ENCODE measurements at places on chromosomes 1 and 21. TPM values are rescaled to one million over a fixed set of nuclear protein-coding genes. Genes with fewer than 3 reads are reported as not detected.

DNA sequence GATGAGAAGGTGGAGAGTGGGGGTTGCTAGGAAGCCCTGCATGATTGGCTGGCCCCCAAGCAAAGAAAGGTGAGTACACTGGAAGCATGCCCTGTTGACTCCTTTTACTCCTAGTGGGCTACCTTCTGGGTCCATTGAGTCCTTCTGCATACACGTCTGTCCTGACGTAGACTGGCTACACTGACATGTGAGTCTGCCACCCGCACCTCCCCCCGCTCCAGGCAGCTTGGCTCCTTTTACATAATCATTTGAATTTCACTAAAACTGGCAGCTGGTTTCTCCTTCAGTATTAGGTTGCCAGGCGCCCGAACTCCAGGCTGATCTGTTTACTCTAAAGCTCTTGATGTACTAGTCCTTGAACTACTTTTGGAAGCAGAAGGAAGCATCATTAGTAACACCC is 8.7 kb downstream of the MRPS21 start:
- H3K4me1 ChIP-seq = peaks cover 11% of the 10 kb centered on the region
- DNase-seq = no peak
- peaks cover 23% of the 10 kb centered on the region for H3K36me3 ChIP-seq
- H3K4me3 ChIP-seq = no peak overlapping the region
- H3K27me3 ChIP-seq = peaks cover 5% of the 10 kb centered on the region

- H3K27me3 ChIP-seq = no peaks in the 10 kb centered on the region
- no peak overlapping the region for H3K27ac ChIP-seq
- no peak overlapping the region for H3K4me3 ChIP-seq
- H3K36me3 ChIP-seq = no peaks in the 10 kb centered on the region
Measured at GRCh38 chr1:50105433-50105832, 3.3 kb upstream of the ELAVL4 start.

- no peak for DNase-seq
- H3K27ac ChIP-seq = no peak overlapping the region
- peaks cover 20% of the 10 kb centered on the region for H3K27me3 ChIP-seq
- H3K4me1 ChIP-seq = peaks cover 70% of the 10 kb centered on the region
- no peak overlapping the region for H3K4me3 ChIP-seq
Measured at GRCh38 chr1:30845237-30845903, 63.2 kb downstream of the SDC3 start.

The HHAT gene
- total RNA-seq = 6.0 TPM

DNA sequence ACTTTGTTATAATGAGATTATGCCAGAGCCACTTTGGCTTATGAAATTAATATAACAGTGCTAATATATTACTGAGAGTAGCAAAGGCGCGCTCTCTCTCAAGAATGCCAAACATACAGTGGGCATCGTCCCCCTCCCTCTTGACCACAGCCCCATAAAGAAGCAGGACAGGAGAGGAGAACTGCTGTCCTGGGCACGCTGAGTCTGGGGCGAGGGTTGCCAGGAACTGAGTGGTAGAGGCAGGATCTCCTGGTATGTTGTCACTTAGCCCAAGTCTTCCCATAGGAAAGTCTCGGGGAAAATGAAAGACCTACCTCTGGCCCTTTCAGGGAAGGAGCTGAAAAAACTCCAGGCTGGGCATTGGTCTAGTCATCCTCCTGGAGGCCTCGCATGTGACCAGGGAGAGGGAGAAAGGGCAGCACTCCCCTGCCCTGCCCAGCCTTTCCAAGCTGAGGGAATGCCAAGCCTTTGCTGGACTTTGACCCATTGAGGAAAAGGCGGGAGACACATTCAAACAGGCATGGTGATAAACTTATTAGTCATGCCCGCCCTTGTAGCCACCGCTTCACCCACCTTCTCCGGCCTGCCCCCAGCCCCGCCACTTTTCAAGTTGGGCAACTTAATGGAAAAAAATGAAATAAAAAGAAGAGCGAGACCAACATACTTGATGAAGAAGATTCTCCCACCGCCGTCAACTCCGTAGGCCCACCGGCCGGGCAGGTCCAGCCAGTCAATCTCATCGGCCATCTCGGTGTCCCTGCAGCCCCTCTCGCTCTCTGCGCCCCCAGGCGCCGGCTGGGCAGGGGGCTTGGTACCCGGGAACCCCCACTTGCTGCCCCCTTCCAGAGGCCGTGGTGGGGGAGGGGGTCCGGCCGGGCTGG is 17.4 kb upstream of the PLEKHA6 start:
- H3K27ac ChIP-seq = no peak overlapping the region
- peaks cover 7% of the 10 kb centered on the region for H3K27me3 ChIP-seq
- H3K36me3 ChIP-seq = no peaks in the 10 kb centered on the region
- peak overlapping the region; percentile 62 for H3K4me3 ChIP-seq

GRCh38 chr1:101363891-101364318 is 127.1 kb downstream of the S1PR1 start:
- H3K27ac ChIP-seq = no peak overlapping the region
- no peak for DNase-seq
- H3K4me1 ChIP-seq = peaks cover 20% of the 10 kb centered on the region
- H3K27me3 ChIP-seq = peaks cover 6% of the 10 kb centered on the region
- H3K4me3 ChIP-seq = no peak overlapping the region
- H3K36me3 ChIP-seq = peaks cover 3% of the 10 kb centered on the region

GRCh38 chr1:187074445-187075048 is 245.8 kb downstream of the PLA2G4A start:
- no peak overlapping the region for H3K4me3 ChIP-seq
- no peak overlapping the region for H3K27ac ChIP-seq
- peaks cover 3% of the 10 kb centered on the region for H3K27me3 ChIP-seq
- no peaks in the 10 kb centered on the region for H3K36me3 ChIP-seq

DNA sequence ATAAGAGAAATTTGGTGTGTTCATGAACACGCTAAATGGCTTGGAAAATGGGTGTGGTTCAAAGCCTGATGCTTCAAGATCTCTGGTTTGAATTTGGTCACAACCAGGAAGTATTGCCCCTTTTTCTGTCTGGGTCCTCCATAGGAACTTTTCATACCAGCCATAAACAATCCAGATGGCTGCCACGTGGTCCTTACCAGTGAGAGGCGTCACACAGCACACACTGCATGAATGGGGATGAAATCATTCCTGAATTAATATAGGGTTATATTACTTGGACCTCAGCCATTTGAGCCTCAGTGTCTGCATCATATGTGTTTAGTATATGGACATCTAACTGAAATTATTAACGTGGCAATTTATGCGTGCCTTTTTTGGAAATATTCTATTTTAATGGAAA is 64.0 kb downstream of the PRRX1 start:
- peaks cover 7% of the 10 kb centered on the region for H3K4me1 ChIP-seq
- no peak for DNase-seq
- H3K27ac ChIP-seq = no peak overlapping the region
- no peaks in the 10 kb centered on the region for H3K36me3 ChIP-seq

The CTBS gene
- total RNA-seq = 6.1 TPM

DNA sequence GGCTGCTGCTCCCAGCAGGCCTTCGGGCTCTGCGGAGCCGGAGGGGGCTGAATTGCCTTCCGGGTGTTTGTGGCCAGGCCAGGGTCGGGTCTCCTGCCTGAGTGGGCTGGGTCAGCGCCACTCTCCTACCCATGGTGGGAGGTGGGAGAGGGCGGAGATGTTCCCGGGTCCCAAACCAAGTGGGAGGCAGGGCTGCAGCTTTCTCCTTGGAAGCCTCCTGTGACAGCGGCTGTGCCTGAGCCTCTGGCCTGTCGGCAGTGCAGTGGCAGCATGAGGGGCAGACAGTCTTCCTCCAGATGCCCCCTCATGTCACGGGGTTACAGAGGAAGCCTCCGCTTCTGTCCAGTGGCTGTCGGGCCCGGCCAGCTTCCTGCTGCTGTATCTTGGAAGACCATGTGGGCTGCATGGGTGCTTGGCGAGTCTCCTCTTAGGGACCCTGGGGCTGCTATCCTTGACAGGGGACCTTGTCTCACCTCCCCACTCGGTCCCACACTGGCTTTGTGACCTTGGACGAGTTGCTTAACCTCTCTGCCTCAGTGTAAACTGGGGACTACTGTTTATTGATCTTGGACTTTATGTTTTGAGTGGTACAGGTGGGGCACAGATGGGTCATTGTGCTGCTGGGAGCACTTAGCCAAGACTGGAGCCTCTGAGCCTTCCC is 4.3 kb downstream of the SKI start:
- peaks cover 54% of the 10 kb centered on the region for H3K4me1 ChIP-seq
- H3K4me3 ChIP-seq = peak overlapping the region; percentile 97
- H3K36me3 ChIP-seq = peaks cover 8% of the 10 kb centered on the region
- no peak for DNase-seq

DNA sequence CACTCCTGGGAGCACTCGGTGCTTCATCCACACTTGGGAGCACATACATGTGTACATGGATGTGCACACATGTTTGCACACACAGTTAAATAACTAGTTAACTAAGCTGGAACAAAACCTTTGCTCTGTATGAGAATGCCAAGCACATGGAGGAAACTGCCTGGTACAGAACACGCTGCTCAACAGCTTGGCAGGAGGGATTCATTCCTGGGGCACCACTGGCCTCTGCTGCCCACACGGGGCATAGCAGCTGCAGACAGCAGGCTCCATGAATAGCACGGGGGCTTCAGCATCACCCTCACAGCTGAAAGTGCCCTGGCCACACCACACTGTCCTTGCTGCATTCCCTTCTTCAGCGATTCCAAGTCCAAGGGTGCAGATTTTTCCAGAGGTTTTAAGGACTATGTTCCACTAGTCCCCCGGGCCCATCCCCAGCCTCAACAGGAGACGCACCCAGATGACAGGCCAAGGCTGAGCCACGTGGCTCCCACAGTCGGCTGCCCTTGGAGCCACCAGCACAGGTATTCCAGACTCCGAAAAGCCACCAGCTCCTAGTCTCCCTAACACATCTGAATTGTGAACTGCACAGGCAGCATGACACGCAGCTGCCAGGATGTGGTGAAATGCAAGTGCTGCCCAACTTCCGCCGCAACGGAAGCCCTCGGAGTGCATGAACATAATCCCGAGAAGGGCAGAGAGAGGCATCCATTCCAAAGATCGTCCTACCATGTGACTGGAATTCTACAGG is 16.9 kb downstream of the NPHP4 start:
- peak; percentile 63 for DNase-seq
- peaks cover 3% of the 10 kb centered on the region for H3K4me1 ChIP-seq
- no peak overlapping the region for H3K27ac ChIP-seq

GRCh38 chr1:1101503-1101902 is 14.4 kb downstream of the C1orf159 start:
- H3K4me3 ChIP-seq = no peak overlapping the region
- H3K27ac ChIP-seq = no peak overlapping the region
- DNase-seq = no peak
- H3K27me3 ChIP-seq = peaks cover 2% of the 10 kb centered on the region
- H3K4me1 ChIP-seq = no peaks in the 10 kb centered on the region

- no peak overlapping the region for H3K27ac ChIP-seq
- DNase-seq = no peak
- no peak overlapping the region for H3K4me3 ChIP-seq
Measured at GRCh38 chr1:174743654-174744561, 255.8 kb upstream of the CACYBP start.

The SYT2 gene
- total RNA-seq = 0.33 TPM

GRCh38 chr21:16117851-16118590 is 388.2 kb downstream of the USP25 start:
- H3K36me3 ChIP-seq = peaks cover 4% of the 10 kb centered on the region
- DNase-seq = no peak
- no peak overlapping the region for H3K4me3 ChIP-seq
- H3K27ac ChIP-seq = no peak overlapping the region
- no peaks in the 10 kb centered on the region for H3K4me1 ChIP-seq

DNA sequence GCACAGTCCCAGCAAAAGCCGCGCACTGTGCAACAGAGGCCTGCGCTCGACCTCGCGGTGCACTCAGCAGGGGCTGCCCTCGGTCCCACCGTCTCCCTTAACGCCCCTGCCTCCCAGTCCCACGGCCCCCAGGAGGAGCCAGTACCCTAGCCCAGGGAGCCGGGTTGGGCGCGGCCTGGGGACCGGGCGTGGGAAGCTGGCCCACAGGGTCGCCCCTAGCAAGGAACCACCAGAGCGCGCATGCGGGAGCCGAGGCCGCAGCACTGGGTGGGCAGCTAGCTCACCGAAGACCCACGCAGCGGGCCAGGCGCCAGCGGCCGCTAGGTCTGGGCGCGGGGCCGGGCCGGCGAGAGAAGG is 21.6 kb upstream of the ZNF678 start:
- H3K36me3 ChIP-seq = peaks cover 4% of the 10 kb centered on the region
- DNase-seq = peak; percentile 23
- H3K27me3 ChIP-seq = peaks cover 2% of the 10 kb centered on the region
- H3K4me3 ChIP-seq = no peak overlapping the region
- H3K4me1 ChIP-seq = peaks cover 10% of the 10 kb centered on the region

GRCh38 chr1:221801773-221802516 is 60.1 kb upstream of the DUSP10 start:
- H3K4me3 ChIP-seq = no peak overlapping the region
- H3K27ac ChIP-seq = no peak overlapping the region
- DNase-seq = no peak
- peaks cover 5% of the 10 kb centered on the region for H3K4me1 ChIP-seq
- no peaks in the 10 kb centered on the region for H3K36me3 ChIP-seq
- peaks cover 3% of the 10 kb centered on the region for H3K27me3 ChIP-seq

GRCh38 chr1:184461321-184461720 is 74.5 kb downstream of the C1orf21 start:
- no peak overlapping the region for H3K27ac ChIP-seq
- H3K4me3 ChIP-seq = no peak overlapping the region
- no peaks in the 10 kb centered on the region for H3K36me3 ChIP-seq
- no peak for DNase-seq

GRCh38 chr21:18840239-18840638 is 436.7 kb upstream of the TMPRSS15 start:
- no peaks in the 10 kb centered on the region for H3K4me1 ChIP-seq
- H3K4me3 ChIP-seq = no peak overlapping the region
- H3K36me3 ChIP-seq = no peaks in the 10 kb centered on the region
- H3K27me3 ChIP-seq = peaks cover 1% of the 10 kb centered on the region
- no peak overlapping the region for H3K27ac ChIP-seq

- H3K27me3 ChIP-seq = peaks cover 3% of the 10 kb centered on the region
- no peak overlapping the region for H3K4me3 ChIP-seq
- H3K27ac ChIP-seq = no peak overlapping the region
- no peak for DNase-seq
Measured at GRCh38 chr1:45573231-45573804, 10.5 kb upstream of the NASP start.

The FOXD2 gene
- 0.15 TPM for total RNA-seq

The FAM72D gene
- 3.0 TPM for total RNA-seq

The LMX1A gene
- not detected for total RNA-seq

GRCh38 chr1:54397090-54397591 is 9.1 kb downstream of the SSBP3 start:
- no peak for DNase-seq
- peaks cover 72% of the 10 kb centered on the region for H3K36me3 ChIP-seq
- no peak overlapping the region for H3K27ac ChIP-seq
- H3K4me1 ChIP-seq = peaks cover 19% of the 10 kb centered on the region
- H3K4me3 ChIP-seq = no peak overlapping the region
- no peaks in the 10 kb centered on the region for H3K27me3 ChIP-seq

DNA sequence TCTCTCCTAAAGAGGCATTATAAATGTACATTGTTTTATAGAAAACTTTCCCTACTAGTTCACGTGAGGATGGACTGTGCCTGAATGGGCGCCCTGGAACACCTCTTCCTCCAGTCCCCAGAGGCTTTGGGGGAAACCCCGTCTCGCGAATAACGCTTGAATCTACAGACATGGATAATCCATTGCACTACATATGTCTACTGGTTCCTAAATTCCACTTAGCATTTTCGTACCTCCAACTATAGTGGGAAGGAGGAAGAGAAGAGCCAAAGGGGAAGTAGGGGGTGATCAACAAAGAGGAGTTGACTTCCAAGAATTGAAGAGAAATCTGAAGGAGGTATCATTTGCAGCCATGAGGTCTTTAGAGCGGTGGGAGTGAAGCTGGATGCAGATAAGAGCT is 11.1 kb downstream of the BARHL2 start:
- no peak overlapping the region for H3K27ac ChIP-seq
- H3K27me3 ChIP-seq = peaks cover 31% of the 10 kb centered on the region
- H3K4me3 ChIP-seq = no peak overlapping the region
- no peaks in the 10 kb centered on the region for H3K36me3 ChIP-seq
- peaks cover 16% of the 10 kb centered on the region for H3K4me1 ChIP-seq

The KCNE1 gene
- total RNA-seq = 0.26 TPM

The HMGCS2 gene
- not detected for total RNA-seq

Measured in endothelial cell (in vitro differentiated cells).